Activated naive CD4-positive, alpha-beta T cell treated with anti-CD3 and anti-CD28 coated beads, Interleukin-2, amount 50 U/mL, for 16 hours (primary cell): ENCODE measurements at places on chromosomes 12 and 14.

DNA sequence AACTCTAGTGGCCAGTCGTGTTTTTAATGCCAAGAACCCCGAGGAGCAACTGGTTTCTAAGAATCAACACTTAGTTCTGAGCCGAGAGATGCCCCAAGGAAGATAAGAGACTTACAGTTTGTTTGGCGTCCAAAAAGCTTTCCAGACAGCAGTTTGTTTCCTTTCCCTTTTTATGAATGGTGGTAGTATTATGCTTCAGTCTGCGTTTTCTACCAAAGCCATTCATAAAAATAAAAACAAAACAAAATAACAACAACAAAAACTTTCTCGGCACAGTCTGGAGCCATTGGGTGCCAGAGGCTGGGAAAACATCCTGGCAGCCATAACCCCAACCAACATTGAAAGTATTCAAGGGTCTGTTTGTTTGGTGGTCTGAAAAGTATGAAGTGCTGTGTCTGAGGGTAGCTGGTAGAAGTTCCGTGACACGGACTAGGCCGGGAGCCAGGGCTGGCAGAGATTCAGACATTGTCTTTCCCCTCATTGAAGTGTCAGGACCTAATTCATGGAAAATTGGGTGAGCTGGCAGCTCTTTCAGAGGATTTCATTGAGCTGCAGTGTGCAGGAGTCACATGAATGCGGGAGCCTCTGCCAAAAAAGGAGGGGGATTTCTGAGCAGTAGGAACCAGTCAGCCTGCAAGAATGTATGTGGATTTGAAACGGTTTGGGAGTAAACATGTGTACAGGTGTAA lies 124.2 kb downstream of the HMGA2 start:
- no peak for DNase-seq

DNA sequence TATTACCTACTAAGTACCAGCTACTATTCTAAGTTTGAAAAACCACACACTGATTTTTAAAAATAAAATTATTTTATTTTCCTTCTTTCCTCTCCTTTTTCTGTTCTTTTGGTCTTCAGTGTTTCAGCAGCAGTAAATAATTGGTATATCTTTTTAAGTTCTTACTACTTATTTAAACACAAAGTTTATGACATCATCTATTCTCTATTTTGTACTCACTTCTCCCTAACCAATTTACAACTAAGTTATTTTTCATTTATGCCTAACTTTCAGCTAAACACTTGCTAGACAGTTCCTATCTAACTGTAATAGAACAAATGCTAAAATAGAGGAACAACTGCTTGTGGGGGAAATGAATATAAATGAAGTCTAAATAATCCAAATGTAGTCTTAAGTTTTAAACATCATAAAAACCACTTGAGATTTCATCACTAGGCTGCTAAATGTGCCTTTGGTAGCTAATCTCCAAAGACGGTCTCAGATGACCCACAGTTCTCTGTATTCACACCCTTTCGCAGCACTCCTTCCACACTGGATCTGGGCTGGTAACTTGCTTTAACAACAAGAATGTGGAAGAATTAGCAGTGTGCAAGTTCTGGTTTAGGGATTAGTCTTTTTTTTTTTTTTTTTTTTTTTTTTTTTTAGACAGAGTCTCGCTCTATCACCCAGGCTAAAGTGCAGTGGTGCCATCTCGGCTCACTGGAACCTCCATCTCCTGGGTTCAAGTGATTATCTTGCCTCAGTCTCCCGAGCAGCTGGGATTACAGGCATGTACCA lies 41.0 kb downstream of the TFCP2 start:
- no peak for DNase-seq

DNA sequence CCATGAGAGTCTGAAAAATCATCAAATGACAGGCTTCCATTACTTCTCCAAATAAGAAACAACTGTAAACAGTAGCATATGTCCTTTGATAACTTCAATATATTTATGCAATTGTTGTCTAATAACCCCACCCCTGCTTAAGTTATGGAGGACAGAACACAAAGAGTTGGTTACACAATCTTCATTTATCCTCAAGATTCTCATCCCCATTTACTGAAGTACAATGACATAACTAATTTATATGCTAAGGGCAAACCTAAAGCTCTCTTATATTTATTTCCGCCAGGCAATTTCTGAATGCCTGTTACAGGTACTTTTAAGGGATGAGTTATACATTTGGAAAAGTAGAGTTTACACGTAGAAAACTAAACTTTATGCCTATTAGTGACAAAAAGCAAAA lies 12.3 kb downstream of the SCAF11 start:
- DNase-seq, result no peak

- no peak for DNase-seq
Observed at GRCh38 chr12:11837216-11837934, 187.9 kb downstream of the ETV6 start.

GRCh38 chr12:124028555-124028925 lies 55.5 kb downstream of the ZNF664 start:
- DNase-seq, result no peak

- no peak for DNase-seq
Observed at GRCh38 chr14:66487164-66487563, 993 bp downstream of the CCDC196 start.

- no peak for DNase-seq
Observed at GRCh38 chr12:94990222-94990621, 13.3 kb downstream of the NDUFA12 start.

GRCh38 chr14:22997676-22998323 lies 12.1 kb downstream of the C14orf93 start:
- no peak for DNase-seq

DNA sequence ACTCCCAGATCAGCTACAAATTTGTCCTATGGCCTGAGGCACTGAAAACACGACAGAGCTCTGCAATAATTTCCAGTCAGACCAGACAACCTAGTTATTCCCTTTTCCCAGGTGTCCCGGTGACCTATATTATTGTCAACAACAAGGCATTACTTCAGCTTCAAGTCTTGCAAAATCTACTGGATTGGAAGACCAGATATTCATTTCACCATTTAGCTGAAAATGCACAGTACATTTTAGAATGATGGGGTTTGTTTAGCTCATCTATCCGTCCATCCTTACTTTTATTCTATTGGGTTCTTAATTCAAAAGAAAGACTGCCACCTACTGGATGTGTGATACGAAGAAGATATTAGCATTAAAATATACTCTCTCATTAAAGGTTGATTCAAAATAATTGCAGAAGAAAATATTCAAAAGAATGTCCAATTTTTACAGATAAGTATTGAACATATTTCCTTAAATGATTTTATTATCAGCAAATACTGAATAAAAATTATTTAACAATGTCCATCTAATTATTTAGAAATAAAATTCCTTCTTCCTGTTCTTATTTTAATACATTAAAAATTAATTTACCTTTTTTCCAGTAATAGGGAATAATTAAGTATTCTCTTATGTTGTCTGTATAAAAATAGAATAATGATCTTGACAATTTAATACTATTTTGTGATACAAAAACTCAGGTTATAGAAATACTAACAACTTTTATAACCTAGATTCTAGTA lies 244.9 kb upstream of the LRIG3 start:
- DNase-seq, result no peak

GRCh38 chr14:95268350-95268749 lies 51.4 kb downstream of the CLMN start:
- no peak for DNase-seq

DNA sequence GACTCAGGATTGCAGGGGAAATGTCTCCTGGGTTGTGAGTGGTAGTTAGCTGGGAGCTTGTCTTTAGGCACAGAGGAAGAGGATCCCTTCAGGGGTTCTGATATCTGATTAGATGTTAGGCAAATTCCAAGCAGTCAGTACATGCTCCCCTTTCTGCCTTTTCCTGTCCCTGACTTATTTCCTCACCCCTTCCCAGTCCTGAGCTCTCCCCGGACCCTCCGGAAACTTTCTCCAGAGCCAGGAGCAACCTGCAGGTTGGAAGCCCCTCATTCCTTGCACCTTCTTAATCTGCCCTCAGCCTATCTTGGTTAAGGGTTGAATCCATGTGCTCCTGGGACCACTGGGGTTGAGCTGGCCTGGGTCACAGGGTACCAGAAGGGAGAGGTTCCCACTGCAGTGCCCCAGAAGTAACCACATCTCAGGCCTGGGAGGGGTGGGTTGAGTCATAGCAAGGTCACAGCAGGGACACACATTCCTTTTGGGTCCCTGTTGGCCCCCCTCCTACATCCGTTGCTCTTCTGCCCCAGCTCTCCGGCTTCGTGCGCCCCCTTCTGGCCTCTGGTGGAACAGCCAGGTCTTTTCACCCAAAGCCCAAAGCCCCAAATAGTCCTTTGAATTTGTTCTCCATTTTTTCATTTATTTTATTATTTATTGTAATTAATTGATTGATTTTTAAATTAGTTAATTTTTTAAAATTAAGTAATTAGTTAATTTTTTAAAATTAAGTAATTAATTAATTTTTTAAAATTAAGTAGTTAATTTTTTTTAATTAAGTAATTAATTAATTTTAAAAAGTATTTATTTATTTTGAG lies 1.8 kb downstream of the IGFBP6 start:
- peak; percentile 86 for DNase-seq

- no peak for DNase-seq
Observed at GRCh38 chr12:123801573-123802178, 39.6 kb downstream of the DNAH10 start.

DNA sequence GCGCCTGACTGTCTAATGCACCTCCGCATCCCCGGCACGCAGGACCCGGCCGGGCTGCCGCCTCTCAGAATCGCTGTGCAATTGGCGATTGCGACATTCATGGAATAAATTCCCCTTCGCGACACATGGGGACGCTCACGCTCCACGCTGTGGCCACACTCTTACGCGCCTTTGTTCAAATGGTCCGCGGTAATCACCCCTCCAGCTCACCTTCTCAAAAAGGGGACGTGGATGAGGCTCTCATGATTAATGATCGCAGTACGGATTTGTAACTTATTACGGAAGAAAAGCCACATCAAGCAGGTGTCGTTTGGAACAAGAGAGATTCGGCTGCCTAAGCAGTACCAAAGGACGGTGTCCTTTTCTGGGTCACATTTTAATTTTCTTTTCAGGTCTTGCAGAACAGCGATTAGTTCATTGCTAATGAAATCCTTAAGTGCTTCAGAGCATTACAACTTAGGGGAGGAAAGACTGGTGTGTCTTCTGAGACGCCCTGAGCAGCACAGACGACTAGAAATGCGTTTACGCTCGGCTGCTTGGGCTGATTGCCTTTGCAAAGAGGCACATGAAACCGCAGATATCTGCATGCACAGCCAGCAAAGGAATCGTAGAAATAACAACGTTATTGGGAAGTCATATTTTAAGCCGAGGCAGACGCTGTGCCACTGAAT lies 37.3 kb upstream of the ADGRD1 start:
- no peak for DNase-seq

- DNase-seq, result no peak
Observed at GRCh38 chr14:69863083-69863482, 16.1 kb upstream of the SMOC1 start.

GRCh38 chr12:123441523-123442164 lies 5.2 kb upstream of the RILPL2 start:
- no peak for DNase-seq

DNA sequence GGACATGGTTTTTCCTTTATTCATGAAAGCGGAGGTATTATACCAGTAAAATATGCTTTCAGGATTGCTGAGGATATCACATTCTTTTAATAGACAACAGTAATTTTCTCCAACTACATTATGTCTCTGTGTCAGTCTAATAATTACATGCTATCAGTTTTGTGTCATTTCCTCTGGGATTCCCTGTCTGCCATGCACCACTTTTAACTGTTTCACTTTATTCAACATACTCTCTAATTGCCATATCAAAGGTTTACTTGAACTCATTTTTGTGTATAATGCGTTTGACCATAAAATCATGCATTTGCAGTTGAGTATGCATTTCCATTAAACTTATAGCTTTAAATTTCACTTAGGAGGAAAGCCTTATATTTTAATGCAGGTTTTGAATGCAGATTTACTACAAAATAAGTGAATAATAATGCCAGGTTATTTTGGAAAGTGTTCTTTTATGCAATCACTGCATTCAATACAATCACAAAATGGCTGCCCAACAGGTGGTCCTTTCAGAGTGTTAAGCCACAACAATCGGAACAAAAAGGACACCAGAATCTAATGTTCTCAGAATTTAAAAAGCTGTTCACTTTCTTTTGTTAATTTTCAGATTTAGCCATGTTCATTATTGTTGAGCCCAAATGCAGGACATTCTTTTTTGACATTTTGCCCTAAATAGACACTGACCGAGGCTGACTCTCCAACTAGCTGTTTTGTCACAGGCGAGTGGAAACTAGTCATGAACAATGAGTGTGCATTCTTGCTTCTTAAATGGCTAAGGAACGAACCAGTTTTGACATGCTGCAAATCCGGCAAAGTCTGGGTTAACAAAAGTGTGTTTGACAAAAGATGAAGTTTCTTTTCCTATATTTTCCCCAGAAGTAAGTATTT lies 40.9 kb downstream of the MBIP start:
- no peak for DNase-seq

DNA sequence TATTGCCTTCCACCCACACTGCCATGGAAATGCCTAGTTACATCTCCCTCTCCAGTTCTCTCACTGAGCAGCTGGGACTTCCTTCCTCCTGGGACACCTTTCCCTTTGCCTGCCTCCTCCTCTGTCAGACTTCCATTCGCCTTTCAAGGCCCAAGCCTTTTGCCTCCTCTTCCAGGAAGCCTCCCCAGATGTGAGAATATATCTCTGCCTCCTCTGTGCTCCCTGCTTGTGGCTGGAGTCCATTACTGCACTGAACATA lies 3.1 kb downstream of the IFI27L2 start:
- DNase-seq, result no peak

DNA sequence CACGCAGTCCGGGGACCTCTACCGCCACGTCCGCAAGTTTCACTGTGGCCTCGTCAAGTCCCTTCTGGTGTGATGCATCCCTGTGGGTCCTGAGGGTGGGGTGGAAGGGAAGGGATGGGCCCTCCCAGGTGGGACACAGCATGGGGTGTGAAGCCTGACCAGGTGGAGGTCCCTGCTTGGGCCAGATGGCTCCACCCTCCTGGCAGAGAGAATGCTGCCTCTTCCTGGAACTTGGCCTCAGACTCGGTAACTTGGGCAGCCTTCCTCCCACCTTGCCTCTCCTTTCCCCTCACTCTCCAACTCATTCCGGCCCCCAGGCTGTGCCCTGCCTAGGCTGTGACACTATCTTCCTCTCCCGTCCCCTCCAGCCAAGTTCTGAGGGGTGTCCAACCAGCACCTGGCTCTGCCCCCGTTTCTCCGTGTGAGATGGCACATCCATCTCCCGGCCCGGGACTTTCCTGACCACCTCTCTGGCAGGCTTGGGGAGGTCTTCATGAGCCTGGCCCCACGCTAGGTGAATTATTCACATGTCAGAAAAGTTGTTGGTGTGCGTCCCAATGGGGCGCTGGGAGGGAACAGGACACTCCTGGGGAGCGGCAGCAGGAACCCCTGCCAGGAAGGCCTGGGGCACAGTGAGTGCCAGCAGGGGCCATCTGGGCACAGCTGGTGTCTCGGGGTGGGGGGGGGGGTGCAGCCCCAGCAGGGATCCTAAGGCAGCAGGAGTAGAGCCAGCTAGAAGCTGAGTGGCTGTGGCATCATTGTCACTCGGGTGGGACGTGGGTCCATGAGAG lies 1.7 kb downstream of the ZBTB42 start:
- no peak for DNase-seq
